ENCODE measurements at places on chromosomes 11 and 22.

- no peak for DNase-seq
Measured at GRCh38 chr22:26127126-26127525, 42.1 kb upstream of the SEZ6L start.

DNA sequence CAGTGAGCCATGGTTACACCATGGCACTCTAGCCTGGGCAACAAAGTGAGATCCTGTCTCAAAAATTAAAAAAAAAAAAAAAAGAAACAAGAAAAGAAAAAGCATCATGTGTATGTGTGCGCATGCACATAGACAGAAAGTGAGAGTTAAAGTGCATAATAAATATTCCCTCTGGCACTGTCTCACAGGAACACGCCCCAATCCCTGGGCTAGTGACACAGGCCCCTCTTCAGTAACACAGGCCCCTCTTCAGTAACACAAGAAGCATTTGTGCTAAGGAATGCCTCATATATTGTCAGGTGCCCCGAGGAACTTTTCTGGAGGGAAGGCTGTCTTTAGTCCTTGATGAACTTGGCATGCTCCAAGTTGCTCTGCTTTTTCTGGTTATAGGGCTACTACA, 57.5 kb downstream of the RPL27A start:
- DNase-seq, result no peak

- DNase-seq, result no peak
Measured at GRCh38 chr11:116641561-116642045, 131.2 kb downstream of the BUD13 start.

DNA sequence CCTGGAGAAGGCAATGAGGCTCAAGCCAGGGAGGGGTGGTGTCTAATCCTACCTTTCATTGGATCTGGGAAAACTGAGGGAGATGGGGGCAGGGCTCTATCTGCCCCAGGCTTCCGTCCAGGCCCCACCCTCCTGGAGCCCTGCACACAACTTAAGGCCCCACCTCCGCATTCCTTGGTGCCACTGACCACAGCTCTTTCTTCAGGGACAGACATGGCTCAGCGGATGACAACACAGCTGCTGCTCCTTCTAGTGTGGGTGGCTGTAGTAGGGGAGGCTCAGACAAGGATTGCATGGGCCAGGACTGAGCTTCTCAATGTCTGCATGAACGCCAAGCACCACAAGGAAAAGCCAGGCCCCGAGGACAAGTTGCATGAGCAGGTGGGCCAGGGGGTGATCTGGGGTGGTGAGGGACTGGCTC, at the start of gene FOLR1:
FOLR1 (plus strand) TSS at position 180 of the 421 bp plus-strand sequence; CDS start at position 214, 34 bp downstream.
- DNase-seq, result no peak

DNA sequence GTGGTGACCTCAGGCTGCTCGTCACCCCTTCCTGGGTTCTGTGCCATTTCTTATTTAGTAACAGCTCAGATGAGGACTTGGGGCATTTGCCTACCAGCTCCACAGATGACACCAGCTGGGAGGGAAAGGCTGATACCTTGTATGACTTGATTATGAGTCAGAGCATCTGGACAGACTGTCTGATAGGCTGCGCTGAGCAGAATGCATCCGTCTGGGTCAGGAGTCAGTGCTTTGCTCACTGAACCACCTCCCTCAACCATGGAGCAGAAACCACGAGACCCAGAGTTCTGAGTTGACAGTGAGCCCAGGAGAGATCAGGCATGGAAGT, 6.8 kb downstream of the ST14 start:
- no peak for DNase-seq

DNA sequence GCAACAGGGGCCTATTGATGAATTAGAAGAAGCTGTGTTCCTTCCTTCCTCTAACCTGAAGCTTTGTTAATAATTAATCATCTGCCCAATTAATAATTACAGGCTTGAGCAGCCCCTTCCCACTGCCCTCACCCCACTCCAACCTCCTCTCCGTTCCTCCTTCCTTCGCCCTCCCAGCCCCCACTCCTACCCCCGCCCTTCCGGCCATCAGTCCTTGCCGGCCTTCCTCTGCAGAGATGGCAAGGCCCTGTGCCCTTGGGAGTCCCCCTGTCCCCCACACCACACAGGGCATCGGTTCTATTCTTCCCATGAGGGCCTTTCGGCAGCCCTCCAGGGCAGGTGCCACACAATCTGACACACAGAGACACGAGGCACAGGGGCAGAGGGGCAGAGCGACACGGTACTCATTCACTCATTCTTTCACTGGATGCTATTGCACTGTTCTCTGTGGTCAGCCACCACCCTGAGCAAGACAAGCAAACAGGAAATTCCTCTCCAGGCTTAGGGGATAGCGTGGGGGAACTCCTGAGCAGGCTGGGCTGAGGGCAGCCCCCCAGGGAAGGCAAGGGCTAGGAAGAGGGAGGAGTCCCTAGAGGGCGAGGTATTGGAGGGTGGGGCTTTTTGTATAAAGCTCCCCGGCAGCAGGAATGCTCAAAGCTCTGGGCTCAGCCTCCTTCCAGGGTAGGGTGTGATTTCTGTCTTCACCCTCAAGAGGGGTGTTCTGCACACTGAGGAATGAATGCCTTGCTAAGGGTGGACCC, 14.7 kb downstream of the MGAT3 start:
- no peak for DNase-seq

- no peak for DNase-seq
Measured at GRCh38 chr11:124315052-124315451, 1.3 kb upstream of the OR8D1 start.

DNA sequence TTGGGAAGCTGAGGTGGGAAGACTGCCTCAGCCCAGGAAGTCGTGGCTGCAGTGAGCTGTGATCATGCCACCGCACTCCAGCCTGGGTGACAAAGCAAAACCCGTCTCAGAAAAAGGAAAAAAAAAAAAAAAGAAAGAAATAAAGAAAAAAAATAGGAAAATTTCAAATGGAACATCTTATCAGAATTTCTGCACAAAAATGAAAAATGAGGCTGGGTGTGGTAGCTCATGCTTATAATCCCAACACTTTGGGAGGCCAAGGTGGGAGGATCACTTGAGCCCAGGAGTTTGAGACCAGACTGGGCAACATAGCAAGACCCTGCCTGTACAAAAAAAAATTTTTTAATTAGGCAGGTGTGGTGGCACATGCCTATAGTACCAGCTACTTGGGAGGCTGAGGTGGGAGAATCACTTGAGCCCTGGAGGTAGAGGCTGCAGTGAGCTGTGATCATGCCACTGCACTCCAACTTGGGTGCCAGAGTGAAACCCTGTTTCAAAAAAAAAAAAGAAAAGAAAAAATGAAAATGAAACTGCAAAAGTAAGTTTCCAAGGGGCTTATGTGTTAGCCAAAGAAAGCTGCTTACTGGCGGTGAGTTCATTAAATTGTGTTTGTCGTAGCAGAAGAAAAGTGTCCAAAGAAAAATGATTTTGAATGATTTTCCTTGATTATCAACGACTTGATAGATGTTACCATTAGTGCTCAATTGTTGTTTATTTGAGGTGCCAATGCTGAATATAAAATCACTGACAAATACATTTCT, 7.5 kb upstream of the CRKL start:
- no peak for DNase-seq

- no peak for DNase-seq
Measured at GRCh38 chr11:132792341-132793140, 739.8 kb downstream of the OPCML start.

GRCh38 chr11:116343270-116343669, 429.5 kb downstream of the BUD13 start:
- no peak for DNase-seq

GRCh38 chr22:20354238-20354975, 34.5 kb upstream of the DGCR6L start:
- no peak for DNase-seq

DNA sequence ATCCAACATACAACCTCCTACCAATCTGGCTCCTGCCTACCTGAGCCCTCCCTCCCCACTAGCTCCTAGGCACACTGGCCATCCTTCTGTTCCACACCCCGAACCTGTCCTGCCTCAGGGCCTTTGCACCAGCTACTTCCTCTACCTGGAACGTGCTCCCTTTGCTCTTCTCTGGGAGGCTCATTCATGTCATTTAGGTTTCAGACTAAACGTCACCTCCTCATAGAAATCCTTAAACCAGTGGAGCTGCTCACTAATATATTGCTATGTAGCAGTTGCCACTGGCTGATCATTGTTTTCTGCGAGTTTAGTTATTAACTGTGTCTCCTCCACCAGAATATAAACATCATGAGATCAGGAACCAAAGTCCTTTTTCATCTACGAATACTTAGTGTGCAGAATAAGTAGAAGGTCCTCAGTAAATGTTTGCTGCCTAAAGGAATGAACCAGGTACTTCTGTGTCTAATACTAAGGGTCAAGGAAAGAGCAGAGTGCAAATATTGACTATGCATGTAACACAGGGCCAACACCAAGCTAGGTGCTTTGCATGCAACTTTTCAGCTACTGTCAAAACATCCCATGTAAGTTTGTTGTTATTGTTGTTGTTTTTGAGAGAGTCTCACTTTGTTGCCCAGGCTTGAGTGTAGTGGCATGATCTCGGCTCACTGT, 277.6 kb upstream of the SYN3 start:
- no peak for DNase-seq

- DNase-seq, result no peak
Measured at GRCh38 chr11:71505781-71506180, 21.3 kb upstream of the KRTAP5-7 start.

DNA sequence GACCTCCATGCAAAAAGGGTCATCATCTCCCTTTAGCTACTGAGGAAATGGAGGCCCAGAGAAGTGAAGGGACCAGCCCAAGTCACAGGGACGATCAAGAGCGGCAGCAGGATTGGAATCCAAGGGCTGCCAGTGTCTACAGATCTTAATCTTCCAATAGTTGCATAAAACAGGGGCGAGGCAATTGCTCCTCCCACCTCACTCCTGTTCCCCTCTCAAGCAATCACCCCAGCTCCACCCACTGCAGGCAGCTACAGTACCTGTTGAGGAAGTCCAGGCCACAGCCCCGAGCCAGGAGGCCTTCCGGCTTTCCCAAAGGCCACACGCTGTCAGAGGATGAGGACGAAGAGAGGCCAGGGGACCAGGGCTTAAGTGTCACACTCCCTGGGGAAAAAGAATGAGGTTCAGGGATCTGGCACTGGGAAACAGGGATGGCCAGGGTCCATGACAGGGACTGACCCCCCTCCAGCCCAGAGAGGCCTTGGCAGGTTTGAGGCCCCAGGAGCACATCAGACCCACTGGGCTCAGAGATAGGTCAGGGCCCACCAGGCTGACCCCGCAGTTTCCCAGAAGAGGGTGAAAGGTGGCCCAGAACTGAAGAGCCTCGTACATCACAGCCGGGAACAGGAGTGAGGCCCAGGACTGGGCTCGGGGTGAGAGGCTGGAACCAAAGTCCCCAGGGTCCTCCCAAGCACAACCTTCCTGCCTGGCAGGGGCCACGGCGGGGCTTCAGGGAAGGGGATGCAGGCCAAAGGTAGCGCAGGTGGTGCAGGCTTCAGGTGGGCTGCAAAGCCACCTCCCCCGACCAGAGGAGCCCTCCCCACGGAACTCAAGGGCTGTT, 16.4 kb upstream of the MFNG start:
- DNase-seq, result no peak

DNA sequence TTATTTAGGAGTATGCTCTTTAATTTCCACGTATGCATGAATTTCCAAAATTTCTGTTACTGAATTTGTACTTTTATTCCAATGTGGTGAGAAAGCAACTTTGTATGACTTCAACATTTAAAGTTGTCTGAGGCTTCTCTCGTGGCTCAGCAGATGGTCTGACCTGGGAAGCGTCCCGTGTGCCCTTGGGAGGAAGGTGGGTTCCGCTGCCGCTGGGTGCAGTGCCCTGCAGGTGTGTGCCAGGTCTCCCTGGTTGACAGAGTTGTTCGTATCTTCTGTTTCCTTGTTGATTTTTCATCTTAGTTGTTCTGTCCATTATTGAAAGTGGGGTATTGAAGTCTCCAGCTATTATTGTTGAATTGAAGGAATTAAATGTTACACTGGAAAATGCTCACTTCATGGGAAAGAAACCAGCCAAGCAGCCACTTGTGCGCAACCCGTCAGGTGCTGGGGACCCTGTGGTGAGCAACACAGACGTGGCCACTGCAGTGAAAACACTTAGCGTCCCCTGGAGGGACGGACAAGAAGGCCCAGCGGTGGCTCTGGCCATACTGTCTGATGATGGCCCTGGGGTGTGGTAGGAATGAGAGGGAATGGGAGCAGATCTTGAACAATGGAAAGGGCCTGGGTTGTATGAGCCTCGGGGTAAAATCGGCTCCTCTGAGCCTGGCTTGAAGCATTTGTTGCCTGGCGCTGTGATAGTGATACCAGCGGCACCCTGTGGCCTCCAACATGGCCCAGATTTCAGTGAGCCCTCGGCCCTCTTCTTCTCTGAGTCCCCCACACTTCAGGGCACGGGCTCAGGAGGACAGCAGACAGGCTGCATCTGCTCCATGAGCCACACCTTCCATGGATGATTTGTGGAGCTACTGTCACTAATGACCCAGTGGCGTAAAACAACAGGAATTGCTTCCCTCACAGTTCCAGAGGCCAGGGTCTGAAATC, 31.5 kb upstream of the KRTAP5-7 start:
- DNase-seq, result no peak

DNA sequence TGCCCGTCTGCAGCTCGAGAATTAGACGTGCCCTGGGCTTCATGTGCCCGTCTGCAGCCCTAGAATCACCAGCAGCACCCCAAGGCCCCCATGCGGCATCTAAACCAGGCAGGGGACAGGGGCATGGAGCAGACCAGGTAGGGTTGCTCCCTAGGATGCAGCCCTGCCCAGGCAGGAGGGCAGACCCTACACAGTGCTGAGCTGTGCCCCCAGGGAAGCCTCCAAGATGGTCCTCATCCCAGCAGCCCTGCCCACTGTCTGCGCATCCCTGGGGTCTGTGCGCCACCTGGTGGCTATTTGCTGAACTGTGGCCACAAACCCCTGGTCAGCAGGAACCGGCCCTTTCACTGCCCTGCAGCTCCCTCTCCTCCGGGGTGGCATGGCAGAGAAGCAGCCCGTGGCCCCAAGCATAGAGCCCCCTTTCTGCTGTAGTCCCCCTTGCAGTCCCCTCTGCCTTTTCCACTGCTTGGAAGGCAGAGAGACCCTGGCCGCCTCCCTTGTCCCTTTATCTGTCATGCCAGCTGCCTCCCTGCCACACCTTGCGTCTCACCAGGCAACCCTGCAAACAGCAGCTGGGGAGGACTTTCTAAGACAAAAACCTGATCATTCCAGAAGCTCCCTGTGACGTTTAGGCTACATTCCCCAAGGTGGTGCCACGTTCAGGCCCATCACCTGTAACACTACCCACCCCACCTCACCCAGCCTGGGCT, 86.6 kb downstream of the KCNQ1 start:
- peak; percentile 46 for DNase-seq

DNA sequence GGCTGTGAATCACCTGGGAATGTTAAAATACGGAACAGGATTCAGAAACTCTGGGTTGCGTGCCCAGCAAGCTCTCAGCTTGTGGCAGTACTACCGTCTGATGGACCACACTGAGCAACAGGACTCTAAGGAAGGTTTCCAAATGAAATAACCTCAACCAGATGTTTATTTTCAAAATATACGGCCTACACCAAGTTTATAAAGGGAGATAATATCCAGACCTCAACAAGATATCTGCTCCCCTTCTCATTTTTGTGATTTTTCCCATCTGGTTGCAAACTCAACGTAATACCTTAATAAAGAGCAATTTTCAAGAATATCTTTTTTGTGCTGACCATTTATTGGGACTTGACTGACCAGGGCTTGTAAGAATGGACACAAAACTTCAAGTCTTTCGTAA, 49.4 kb downstream of the SLC25A17 start:
- no peak for DNase-seq

GRCh38 chr11:22130462-22131053, 62.3 kb upstream of the ANO5 start:
- DNase-seq, result no peak

- DNase-seq, result no peak
Measured at GRCh38 chr11:73154178-73154577, 12.1 kb upstream of the FCHSD2 start.
